ENCODE measurements at places on chromosomes 11 and 22. TPM values are rescaled to one million over a fixed set of nuclear protein-coding genes. Genes with fewer than 3 reads are reported as not detected.

The SMC1B gene
- 0.10 TPM for total RNA-seq

The KRTAP5-10 gene
- total RNA-seq = not detected

The ALKBH8 gene
- total RNA-seq = 9.1 TPM

The FGF4 gene
- not detected for total RNA-seq

The CSNK1E gene
- total RNA-seq = 115 TPM

The UBXN1 gene
- total RNA-seq = 105 TPM

The TAF1D gene
- 165 TPM for total RNA-seq

The FADD gene
- 47.3 TPM for total RNA-seq

DNA sequence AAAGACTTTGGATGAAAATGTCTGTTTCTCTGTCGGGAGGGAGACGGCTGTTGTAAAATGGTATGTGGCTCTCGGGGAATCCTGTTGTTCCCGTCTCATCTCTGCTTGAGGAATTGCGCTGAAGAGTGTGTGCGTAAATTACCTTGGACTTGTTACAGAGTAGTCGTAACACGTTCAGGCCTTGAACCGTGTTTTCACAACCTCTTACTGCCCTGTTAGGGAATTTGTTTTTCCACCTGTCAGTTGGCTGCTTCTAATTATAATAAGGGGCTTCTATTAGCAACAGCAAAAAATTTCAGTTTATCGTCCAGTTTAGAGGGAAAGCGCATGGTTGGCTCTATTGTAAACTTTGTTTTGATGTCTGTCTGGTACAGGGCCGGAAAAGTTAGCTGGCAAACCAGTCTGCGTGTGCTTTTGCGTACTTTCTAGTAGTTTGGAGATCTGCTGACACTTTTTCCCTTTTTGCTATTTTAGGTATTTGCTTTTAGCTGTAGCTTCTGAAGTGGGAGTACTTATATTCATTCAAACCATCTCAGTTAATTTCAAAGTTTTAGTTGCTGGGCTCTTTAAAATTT lies 1.5 kb downstream of the HIPK3 start:
- peak; percentile 45 for DNase-seq

DNA sequence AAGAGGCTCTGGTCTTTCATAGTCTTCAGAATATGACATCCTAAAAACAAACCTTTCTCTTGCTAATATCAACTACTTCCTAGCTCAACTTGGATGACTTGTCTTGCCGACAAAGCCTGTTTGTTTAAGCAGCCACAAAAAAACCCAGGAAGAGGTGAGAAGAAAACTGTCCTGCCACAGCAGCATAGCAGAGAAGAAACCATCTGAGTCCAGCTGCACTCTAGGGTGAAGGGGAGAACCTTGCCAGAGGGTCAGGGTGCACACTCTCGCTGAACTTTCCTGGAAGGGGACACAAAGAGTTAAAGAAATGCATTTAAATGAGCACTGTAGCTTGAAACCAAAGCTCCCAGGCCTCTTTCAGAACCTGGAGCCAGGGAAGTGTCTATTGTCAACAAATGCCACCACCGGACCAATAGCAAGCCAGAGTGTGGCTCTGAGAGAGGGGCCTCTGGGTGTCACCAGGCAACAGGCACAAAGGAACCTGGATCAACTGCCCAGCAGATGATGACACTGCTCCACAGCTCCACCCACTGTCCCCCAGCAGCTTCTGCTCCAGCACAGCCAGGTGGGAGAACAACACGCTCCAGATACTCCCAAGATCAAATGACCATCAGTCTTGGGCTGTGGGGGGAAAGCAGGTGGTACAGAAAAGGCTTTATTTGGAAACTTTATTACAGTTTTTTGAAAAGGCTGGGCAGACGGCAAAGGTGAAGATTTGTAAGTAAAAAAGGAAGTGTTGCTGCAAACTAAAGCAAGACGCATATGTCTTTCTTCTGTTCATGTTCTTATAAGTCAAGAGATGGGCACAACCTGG lies 105.7 kb downstream of the RASSF10 start:
- DNase-seq = no peak

DNA sequence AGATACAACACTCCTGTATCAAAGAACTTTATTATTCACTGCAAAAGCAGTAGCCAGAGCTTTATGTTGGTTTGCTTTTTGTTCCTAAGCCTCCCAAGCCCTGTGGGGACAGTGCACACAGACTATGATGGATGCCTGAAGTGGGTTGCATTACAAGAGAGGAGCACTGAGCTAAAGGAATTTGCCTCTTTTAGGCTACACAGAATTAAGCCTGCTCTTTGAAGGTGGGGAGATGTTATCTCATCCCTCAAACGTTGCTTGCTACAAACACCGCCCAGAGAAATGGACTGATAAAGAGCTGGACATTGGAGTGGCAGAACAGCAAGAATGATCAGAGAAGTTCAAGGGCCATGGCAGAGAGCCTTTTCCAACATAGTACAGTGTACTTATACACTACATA lies 2.5 kb upstream of the POGLUT3 start:
- DNase-seq = no peak

DNA sequence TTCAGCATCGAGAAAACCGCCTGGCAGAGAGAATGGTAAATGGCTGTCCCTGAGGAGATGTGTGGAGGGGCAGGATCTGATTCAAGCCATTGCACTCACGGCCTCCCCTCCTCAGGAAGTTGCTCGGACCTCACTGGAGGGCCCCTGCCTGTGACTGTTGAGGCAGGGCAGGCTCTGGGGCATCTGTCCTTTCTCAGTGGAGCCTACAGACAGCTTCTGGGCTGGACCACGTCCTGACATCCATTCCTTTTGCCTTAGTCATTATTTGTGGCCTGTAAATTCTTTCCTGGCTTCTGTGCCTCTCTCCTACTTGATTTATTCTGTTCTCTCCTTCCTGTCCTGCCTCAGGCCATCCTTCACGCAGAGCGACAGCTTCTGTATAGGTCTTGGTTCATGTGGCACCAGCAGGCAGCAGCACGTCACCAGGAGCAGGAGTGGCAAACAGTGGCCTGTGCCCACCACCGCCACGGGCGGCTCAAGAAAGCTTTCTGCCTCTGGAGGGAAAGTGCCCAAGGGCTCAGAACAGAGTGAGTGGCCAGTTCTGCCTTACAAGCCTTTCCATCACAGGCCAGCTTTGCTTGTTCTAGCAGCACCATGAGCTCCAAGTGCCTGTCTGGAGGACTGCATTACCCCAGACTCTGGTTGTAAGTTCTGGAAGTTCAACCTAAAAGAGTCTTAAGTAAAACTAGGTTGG lies 59.6 kb downstream of the PISD start:
- DNase-seq = no peak

DNA sequence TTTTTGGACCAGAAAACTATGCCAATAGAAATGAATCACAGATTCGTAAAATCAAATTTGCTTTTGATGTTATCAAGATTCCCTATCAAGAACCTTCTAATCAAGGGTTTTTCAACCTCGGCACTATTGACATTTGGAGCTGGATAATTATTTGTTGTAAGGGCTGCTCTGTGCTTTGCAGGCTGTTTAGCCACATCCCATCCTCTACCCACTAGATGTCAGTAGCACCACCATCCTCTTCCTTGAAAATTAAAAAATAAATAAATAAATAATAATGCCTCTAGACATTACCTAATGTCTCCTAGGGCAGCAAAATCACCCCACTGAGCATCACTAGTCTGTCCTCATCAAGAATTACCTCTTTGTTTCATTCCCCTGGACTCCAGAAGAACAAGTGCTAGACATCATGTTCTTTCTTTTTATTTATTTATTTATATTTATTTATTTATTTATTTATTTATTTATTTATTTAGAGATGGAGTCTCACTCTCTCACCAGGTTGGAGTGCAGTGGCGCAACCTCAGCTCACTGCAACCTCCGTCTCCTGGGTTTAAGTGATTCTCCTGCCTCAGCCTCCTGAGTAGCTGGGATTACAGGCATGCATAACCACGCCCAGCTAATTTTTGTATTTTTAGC lies 744.7 kb downstream of the KCNA4 start:
- no peak for DNase-seq

DNA sequence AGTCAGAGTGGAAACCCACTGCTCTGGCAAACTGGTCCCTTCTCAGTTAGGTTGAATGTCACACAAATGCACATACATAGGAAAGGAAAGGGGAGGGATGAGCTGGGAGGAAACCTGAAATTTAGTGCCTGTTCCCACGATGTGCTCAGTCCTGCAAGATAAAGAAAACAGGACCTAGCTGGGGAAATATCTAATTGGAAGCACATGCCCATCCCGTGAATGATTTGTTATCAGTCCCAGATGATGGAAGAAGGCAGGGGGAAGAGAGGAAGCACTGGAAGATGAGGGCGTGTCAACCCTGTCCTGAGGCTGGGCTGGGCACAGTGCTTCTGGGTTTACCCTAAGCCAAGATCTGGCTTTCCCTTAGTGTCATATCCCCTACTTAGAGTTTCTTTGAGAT lies 173.9 kb downstream of the NAV2 start:
- DNase-seq = no peak

- no peak for DNase-seq
Observed at GRCh38 chr22:37994049-37994448, 9.7 kb upstream of the SOX10 start.

DNA sequence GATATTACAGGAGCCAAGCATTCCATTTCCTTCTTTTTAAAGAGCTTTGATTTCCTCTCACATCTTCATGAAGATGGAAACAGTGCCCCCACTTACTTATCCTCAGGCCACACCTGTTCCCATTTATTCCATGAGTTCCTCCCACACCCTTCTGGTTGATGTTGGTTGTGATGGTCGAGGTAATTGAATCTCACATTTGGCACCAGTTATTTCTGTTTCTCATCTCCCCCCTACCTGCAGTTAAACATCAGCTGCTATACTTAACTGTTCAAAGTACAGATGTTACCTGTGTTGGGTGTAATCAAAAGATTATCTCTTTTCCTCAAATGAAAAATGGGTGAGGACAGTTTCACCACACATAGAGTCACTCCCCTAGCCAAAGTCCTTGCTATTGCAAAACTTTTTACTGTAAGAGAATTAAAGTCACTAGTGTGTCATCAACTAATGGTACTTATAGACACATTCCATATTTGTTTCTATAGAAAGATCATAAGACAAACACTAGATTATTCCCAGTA lies 1.9 kb downstream of the TMEM45B start:
- DNase-seq = no peak

- DNase-seq = no peak
Observed at GRCh38 chr11:105786741-105787140, 176.9 kb downstream of the GRIA4 start.

- DNase-seq = no peak
Observed at GRCh38 chr22:34356481-34356880, 436.2 kb upstream of the LARGE1 start.

- no peak for DNase-seq
Observed at GRCh38 chr11:126597041-126597440, 241.6 kb downstream of the ST3GAL4 start.

DNA sequence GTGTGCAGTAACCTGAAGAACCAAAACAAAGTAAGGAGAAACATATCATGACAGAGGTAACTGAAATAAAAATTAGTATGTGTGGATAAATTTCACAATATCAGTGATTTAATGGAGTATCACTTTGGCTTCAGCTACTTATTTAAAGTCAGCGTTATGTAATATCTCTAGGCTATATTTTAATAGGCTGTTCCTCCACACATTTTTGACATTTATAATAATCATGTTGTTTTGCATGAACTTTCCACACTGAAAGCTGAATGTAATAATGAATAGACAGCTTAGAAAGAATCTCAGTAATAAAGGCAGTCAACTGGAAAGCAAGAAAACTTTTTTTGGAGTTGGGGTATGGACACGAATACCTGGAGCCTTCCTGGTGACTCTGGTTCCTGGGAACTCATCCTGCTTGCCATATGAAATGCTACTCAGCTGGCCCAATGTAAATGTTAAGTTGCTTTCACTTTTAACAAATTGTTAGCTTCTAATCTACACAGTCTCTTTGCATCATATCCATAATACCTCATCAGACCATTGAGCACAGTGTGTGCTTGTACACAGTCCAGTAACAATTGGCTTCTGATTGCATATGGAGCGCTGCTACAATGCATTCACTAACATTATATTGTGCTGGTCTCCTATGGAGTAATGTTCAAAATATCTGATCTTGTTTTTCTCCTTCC lies 257.7 kb downstream of the SOX6 start:
- DNase-seq = no peak

- DNase-seq = no peak
Observed at GRCh38 chr11:80451105-80451504, 1010.3 kb upstream of the TENM4 start.

GRCh38 chr11:36349351-36350136 lies 53.5 kb downstream of the PRR5L start:
- no peak for DNase-seq

- no peak for DNase-seq
Observed at GRCh38 chr11:8213376-8213775, 44.6 kb upstream of the RIC3 start.

GRCh38 chr11:46275964-46276641 lies 1.4 kb upstream of the CREB3L1 start:
- DNase-seq = no peak

DNA sequence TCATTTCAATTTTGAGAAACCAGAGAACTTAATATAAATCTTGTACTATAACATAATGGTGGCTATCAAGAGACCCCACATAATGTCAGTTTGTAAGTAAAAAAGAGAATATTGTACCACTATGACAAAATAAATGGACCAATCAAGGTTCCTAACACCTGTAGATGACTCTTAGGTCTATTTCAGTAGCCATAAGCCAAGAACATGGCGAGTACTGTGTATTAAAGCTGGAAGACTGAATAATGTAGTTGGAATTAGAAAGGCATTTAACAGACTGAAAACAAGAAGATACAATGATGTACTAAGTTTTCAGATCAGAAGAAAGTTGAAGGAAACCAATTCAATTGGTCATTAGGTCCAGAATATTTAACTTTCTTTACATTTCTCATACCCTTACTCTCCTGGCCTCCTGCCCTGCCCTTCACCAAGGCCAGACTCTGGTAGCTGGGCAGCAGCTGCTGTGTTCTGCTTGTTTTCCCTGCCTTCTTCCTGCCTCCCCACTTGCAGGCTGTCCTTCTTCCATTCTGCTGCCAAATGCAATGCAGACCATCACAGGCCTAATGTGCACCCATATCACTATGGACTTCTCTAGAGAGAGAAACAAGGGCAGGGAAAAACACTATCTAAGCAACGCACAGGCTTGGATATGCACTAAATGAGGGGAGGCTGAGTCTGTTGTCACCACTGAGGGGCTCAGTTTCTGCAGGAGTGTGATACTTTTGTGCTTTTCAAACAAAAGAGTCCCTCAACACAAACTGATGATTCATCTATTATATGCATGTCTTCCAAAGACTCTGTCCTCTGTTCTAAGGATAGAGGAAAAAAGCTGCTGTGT lies 60.1 kb downstream of the RAB30 start:
- no peak for DNase-seq

- DNase-seq = no peak
Observed at GRCh38 chr22:50035131-50035881, 22.7 kb upstream of the IL17REL start.
